ENCODE measurements at places on chromosomes 7 and 10.

DNA sequence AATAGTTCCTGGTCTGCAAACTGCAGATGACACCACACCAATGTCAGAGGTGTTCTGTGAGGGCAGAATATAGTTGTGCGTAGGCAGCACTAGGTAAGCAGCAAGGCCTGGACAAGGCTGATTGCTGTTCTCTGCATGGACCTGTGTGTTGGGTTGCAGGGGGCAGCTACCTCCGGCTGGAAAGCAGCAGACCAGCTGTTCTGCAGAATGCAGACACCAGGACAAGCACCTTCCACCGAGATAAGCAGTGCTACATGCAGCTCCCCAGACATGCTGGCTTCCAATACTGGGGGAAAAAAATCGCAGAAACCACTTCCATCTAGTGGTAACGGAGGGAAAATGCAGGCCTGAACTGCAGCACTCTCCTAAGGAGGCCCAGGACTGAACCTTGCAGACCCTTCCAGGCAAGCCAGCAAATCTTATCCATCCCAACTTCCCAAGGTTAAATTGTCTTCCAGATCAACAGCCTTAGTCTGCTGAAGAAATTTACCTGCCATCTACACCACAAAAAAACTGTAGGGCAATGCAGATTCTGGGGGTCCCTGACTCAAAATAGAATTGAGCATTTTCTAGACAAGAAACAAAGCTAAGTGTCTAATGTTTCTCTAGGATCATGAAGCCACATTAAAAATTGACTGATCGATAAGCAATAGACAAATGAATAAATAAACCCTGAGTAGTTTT, 50.5 kb upstream of the COBL start:
- DNase-seq = no peak

DNA sequence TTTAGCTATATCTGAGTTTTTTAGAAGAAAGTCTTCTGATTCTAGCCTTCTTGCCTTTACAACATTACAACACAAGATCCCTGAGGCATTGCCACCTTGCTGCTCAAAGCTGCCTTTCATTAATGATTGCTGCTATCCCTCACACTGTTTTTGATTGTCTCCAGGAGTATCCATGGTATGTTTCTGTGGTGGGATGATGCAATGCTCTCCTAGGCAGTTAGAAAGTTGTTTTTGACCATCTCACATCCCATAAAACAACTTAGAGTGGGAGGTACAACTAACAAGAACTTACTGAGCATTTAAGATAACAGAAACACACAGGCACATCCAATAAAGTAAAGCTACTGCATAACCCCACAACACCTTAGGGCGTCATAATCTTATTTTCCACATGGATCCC, 1156.0 kb upstream of the LRRTM3 start:
- no peak for DNase-seq

DNA sequence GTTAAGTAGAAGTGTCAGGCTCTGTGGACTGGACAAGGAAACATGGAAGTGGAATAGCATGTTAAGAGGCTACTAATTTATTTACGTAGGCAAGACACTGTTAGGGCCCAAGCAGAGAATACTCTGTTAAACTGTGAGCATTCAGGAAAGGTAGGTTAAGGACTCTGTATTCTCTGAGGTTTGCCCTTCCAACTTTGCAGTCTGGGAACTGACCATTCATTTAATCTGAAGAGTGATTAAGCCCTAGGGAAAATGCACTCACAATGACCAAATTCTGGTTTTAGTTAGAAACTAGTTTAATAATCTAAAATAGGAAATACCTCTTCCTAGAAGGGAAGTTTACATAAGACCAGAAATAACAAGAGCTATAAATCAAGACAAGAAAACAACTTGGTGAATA, 266.6 kb downstream of the SUGCT start:
- DNase-seq = no peak

DNA sequence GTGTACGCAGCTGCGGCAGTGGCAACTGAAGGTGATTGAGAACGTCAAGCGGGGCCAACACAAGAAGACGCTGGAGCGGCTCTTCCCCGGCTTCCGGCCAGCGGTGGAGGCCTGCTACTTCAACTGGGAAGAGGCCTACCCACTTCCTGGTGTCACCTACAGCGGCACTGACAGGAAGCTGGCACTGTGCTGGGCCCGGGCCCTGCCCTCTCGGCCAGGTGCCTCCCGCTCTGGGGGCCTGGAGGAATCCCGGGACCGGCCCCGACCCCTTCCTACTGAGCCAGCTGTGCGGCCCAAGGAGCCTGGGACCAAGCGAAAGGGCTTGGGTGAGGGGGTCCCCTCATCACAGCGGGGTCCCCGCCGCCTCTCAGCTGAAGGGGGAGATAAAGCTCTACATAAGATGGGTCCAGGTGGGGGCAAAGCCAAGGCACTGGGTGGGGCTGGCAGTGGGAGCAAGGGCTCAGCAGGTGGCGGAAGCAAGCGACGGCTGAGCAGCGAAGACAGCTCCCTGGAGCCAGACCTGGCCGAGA, 6.5 kb downstream of the ZSWIM8 start:
- DNase-seq = no peak

DNA sequence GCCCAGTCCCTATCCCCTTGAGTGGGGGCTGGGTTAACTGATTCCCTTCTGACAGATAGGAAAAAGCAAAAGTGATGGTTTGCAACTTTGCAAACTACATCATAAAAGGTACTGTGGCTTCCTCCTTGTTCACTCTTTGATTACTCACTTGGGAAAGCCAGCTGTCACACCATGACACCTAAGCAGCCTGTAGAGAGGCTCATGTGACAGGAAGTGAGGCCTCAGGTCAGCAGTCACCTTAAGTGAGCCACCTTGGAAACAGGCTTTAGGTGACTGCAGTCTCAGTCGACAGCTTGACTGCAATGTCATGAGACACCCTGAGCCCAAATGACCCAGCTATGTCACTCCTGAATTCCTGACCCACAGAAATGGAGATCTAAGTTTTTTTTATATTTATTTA, 4.3 kb upstream of the CHCHD2 start:
- DNase-seq = no peak

- no peak for DNase-seq
Observed at GRCh38 chr10:52379287-52379686, 65.2 kb downstream of the DKK1 start.

DNA sequence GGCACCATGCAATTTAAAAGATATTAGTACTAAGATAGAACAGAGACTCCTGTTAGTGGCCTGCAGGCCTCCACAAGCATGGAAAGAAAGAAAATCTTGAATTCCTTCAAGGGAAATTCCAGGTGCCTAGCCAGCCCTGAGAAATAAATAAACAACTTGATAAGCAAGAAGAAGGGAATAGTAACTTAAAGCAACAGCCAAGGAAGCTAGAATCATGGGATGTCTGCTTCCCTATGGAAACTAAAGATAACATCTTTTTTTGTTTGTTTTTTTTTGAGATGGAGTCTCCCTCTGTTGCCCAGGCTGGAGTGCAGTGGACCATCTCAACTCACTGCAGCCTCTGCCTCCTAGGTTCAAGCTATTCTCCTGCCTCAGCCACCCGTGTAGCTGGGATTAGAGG, 128.6 kb downstream of the SKIDA1 start:
- DNase-seq = no peak

GRCh38 chr10:125017547-125018298, 75.8 kb downstream of the ZRANB1 start:
- no peak for DNase-seq

All from CD4-positive, alpha-beta T cell treated with Interleukin-2 at 100 ng/mL for 4 hours (primary cell).